Activated CD8-positive, alpha-beta memory T cell treated with anti-CD3 and anti-CD28 coated beads, Interleukin-2, amount 50 U/mL, for 48 hours (primary cell): ENCODE measurements at places on chromosomes 3 and 15.

- DNase-seq, result no peak
These were observed 162.4 kb upstream of the ROBO1 start for GRCh38 chr3:79930196-79930595.

DNA sequence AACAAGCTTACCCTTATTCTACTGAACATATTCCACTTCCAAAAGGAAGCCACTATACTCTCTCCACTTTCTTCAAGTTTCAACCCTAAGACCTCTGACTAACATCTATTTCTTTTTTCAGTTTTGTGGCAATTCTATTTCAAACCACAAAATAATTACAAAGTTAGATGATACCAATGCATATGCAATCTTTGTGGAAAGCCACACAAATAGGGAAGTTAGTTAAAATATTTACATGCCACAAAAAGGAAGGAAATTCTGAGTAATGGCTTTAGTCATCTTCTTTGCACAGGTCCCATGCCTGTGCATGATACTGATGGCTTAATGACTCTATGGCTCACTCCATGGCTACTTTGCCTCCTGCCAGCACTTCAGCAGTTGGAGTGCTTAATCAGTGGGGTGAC lies 57.0 kb upstream of the MCTP2 start:
- no peak for DNase-seq

DNA sequence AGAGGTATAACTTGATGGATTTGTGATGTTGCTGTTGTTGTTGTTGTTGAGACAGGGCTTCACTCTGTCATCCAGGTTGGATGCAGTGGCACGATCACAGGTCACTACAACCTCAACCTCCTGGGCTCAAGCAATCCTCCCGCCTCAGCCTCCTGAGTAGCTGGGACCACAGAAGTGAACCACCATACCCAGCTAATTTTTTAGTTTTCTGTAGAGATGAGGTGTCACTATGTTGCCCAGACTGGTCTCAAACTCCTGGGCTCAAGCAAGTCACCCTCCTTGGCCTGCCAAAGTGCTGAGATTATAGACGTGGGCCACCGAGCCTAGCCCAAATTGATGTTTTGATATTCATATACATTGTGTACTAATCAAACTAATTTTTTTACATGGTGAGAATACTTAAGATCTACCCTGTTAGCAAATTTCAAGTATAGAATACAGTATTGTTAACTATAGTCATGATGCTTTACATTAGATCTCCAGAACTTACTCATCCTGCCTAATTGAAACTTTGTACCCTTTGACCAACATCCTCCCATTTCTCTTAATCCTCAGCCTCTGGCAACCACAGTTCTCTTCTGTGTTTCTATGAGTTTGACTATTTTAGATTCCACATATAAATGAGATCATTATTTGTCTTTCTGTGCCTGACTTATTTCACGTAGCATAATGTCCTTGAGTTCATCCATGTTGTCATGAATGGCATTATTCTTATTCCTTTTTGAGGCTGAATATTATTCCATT lies 23.2 kb downstream of the LMCD1 start:
- no peak for DNase-seq

DNA sequence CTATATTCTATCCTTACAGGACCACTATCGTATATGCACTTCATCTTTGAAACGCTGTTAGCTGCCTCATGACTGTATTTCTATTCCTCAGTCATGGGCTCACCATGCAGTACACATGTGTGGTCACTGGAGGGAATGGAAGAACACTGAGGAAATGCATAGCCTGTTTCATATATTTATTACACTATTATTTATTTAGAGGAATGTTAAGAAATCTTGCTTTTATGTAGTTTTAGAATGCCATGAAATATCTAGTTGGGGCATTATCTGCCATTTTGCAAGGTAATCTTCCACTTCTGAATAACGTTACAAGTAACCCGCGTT lies 155.7 kb downstream of the IGF1R start:
- no peak for DNase-seq
